ENCODE measurements at places on chromosomes 13 and 19. TPM values are rescaled to one million over a fixed set of nuclear protein-coding genes. Genes with fewer than 3 reads are reported as not detected.

GRCh38 chr19:10136936-10137335 lies 17.2 kb upstream of the EIF3G start:
- no peak overlapping the region for H3K4me3 ChIP-seq
- no peaks in the 10 kb centered on the region for H3K4me1 ChIP-seq
- H3K27me3 ChIP-seq: no peaks in the 10 kb centered on the region
- H3K36me3 ChIP-seq: peaks cover 13% of the 10 kb centered on the region
- no peak for DNase-seq

- H3K36me3 ChIP-seq: no peaks in the 10 kb centered on the region
- H3K27ac ChIP-seq: peak overlapping the region; percentile 39
- H3K4me1 ChIP-seq: peaks cover 3% of the 10 kb centered on the region
- no peaks in the 10 kb centered on the region for H3K27me3 ChIP-seq
- no peak overlapping the region for H3K4me3 ChIP-seq
- no peak for DNase-seq
Observed at GRCh38 chr19:42466521-42467182, 23.9 kb upstream of the CXCL17 start.

Gene KIR3DL1
- not detected for polyA plus RNA-seq

- H3K4me1 ChIP-seq: no peaks in the 10 kb centered on the region
- no peak for DNase-seq
- peaks cover 18% of the 10 kb centered on the region for H3K36me3 ChIP-seq
Observed at GRCh38 chr19:10096615-10096963, 5.9 kb downstream of the ANGPTL6 start.

DNA sequence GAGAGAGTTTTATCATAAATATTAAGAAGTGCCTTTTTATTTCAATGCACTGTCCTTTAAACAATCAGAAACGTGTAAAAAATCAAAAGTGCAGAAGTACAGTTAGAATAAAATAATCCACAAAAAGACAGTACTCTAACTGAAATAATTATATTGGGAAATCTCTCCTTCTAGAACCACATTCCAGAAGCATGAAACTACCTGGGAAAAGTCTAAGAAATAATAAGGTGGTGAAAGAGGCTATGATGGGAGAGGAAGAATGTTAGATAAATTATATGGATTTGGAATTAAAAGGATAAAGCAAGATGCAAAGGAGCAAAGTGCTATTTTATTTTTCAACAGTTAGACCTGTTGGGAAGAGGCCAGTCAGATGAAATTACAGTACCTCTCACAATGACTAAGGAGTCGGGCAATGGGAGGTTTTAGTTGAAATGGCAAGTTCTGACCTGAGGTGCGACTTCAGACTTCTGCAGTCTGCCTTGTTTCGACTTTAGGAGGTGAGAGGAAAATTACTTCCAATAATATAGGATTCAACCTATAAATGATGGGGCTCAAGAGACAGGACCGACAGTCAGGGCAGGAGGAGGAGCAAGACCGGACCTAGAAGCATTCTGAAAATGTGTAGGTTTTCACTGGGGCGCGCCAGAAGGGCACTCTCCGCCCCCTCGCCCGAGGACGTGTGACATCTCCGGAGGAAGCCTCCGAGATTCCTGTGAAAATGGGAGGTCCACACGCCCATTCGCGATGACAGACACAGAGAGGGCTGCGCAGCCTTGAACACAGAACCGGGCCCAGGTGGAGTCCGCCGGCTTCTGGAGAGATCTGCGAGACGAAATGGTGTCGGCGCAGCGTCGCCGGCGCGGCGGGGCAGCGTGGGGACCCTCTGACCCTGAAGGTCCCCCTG lies 717 bp downstream of the SPRYD7 start:
- no peaks in the 10 kb centered on the region for H3K36me3 ChIP-seq
- H3K27ac ChIP-seq: peak overlapping the region; percentile 81
- peak; percentile 29 for DNase-seq
- H3K4me1 ChIP-seq: peaks cover 2% of the 10 kb centered on the region
- H3K4me3 ChIP-seq: peak overlapping the region; percentile 73

DNA sequence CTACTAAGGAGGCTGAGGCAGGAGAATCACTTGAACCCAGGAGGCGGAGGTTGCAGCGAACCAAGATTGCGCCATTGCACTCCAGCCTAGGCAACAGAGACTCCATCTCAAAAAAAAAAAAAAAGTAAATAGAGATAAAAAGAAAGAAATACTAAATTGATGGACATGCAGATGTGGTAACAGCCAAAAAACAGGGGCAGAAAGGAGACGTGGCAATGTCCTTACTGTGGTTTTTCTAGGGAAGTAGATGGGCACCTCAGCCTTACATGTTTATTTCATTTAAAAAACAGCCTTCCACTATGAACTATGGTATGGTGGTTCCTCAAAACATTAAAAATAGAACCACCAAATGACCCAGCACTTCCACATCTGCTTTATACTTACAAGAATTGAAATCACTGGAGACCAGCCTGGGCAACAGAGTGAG lies 6.5 kb upstream of the EIF3G start:
- no peak overlapping the region for H3K27ac ChIP-seq
- H3K27me3 ChIP-seq: no peaks in the 10 kb centered on the region
- peaks cover 7% of the 10 kb centered on the region for H3K36me3 ChIP-seq
- H3K4me1 ChIP-seq: no peaks in the 10 kb centered on the region

- no peak overlapping the region for H3K27ac ChIP-seq
- DNase-seq: no peak
- no peak overlapping the region for H3K4me3 ChIP-seq
- no peaks in the 10 kb centered on the region for H3K4me1 ChIP-seq
Observed at GRCh38 chr19:48004236-48004635, 9.8 kb downstream of the ELSPBP1 start.

- H3K27me3 ChIP-seq: no peaks in the 10 kb centered on the region
- no peaks in the 10 kb centered on the region for H3K36me3 ChIP-seq
- H3K4me3 ChIP-seq: no peak overlapping the region
- peaks cover 19% of the 10 kb centered on the region for H3K4me1 ChIP-seq
Observed at GRCh38 chr13:74226791-74227475, 92.7 kb upstream of the KLF12 start.

GRCh38 chr13:44318161-44318560 lies 55.5 kb upstream of the SERP2 start:
- no peak overlapping the region for H3K4me3 ChIP-seq
- no peaks in the 10 kb centered on the region for H3K36me3 ChIP-seq
- H3K27me3 ChIP-seq: no peaks in the 10 kb centered on the region
- DNase-seq: no peak
- H3K27ac ChIP-seq: no peak overlapping the region

Gene KLK11
- 0.67 TPM for polyA plus RNA-seq

DNA sequence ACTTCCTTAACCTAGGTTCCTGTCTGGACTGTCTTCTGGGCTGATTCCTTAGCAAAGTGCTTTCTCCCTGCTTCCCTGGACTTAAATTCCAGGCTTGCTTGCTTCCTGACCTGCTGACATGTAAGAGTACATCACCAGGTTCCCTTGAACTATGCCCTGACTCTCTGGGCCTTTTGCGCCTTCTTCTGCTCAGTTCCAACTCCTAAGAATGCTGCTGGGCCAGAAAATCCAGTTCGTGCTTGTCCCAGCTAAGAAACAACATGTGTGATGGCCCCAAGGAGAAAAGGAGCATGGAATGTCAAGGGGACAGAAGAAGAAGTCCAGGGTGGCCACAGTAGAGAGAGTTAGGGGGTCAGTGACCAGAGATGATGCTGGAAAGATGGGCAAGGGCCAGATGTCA lies 42.6 kb upstream of the MBNL2 start:
- no peaks in the 10 kb centered on the region for H3K27me3 ChIP-seq
- no peak overlapping the region for H3K27ac ChIP-seq
- no peak overlapping the region for H3K4me3 ChIP-seq
- DNase-seq: no peak

- H3K27me3 ChIP-seq: no peaks in the 10 kb centered on the region
- peak overlapping the region; percentile 43 for H3K4me3 ChIP-seq
- H3K4me1 ChIP-seq: no peaks in the 10 kb centered on the region
- peak overlapping the region; percentile 64 for H3K27ac ChIP-seq
- peak; percentile 45 for DNase-seq
Observed at GRCh38 chr19:13978351-13979243, 26.3 kb downstream of the DCAF15 start.

Gene PABPC3
- 0.16 TPM for polyA plus RNA-seq

DNA sequence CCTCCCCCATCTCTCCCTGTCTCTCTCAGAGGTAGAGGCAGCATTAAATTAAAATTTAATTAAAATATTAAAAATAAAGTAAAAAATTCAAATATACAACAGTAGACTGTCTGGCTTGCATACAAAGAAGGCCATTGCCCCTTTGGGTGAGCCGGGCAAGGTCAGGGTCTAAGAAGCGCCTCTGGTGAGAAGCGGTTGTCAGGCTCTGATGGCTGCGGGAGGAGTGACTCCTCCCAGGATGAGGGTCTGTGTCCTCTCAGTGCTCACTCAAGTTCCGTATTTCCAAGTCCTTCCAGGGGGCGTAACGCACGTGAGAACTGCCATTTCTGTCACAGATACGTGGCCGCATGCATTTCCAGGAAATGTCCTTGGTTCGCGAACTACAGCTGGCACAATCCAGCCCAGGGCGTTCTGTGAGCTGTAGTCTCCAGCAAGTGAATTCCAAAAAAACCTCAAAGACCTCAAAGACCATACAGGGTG lies 737 bp upstream of the ZNF181 start:
- H3K27ac ChIP-seq: peak overlapping the region; percentile 90
- no peak for DNase-seq
- H3K4me3 ChIP-seq: peak overlapping the region; percentile 61
- H3K27me3 ChIP-seq: no peaks in the 10 kb centered on the region

Gene LSR
- 127 TPM for polyA plus RNA-seq

DNA sequence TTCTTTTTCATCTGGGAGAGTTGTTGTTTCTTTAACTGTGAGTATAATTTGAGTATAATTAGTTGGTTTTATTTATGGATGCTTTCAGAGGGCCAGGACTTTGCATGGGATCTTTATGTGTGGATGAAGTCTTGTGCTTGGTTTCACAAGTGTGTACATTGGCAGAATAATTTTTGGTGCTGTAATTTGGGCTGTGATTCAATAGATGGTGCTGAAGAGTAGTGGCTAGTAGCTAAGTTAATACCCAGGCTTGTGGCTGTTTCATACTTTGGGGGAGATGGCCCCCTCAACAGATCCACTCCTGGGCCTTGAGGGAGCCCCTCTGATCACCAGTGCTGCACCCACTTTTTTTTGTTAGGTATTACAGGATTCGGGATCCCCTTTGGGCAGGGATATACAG lies 1142.4 kb downstream of the SLITRK1 start:
- no peak for DNase-seq
- no peaks in the 10 kb centered on the region for H3K4me1 ChIP-seq
- no peak overlapping the region for H3K27ac ChIP-seq

GRCh38 chr19:55068950-55069864 lies 6.3 kb upstream of the RDH13 start:
- peak; percentile 88 for DNase-seq
- peak overlapping the region; percentile 33 for H3K27ac ChIP-seq
- peak overlapping the region; percentile 35 for H3K4me3 ChIP-seq
- H3K36me3 ChIP-seq: no peaks in the 10 kb centered on the region
- H3K4me1 ChIP-seq: peaks cover 5% of the 10 kb centered on the region

DNA sequence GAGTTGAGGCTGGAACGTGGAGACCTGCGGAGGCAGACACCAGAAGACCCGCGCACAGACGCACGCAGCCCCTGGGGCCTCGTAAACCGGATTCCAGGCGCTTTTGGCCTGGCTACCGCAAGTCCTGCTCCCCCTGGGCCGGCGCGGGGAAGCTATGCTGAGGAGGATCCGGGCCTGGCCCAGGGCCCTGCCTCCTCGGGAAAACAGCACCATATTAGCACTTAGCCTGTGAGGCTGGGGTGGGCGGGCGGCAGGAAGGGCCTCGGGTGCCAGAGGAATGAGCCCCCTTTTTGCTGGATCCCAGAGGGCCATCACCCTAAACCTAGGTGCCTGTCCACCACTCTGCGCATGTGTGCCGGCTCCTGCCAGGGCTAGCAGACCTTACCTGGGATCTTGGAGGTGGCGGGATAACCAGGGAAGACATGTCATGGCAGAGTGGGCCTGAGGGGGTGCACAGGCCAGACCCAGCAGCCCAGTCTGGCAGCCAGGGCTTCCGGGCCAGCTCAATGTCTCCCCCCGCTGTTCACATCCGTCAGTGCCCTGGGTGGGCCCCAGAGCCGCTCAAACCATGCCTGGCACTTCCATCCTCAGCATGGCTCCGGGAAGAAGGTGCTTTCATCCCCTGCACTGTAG lies 7.3 kb downstream of the ELOF1 start:
- H3K4me1 ChIP-seq: no peaks in the 10 kb centered on the region
- H3K36me3 ChIP-seq: peaks cover 10% of the 10 kb centered on the region
- H3K4me3 ChIP-seq: no peak overlapping the region
- no peak overlapping the region for H3K27ac ChIP-seq
- no peaks in the 10 kb centered on the region for H3K27me3 ChIP-seq

- H3K27me3 ChIP-seq: no peaks in the 10 kb centered on the region
- H3K36me3 ChIP-seq: peaks cover 24% of the 10 kb centered on the region
- no peaks in the 10 kb centered on the region for H3K4me1 ChIP-seq
- no peak overlapping the region for H3K27ac ChIP-seq
Observed at GRCh38 chr19:37355901-37356300, 15.0 kb upstream of the ZNF527 start.

All from small intestine (tissue), 16 donors.